ENCODE measurements at places on chromosomes 2 and 18. TPM values are rescaled to one million over a fixed set of nuclear protein-coding genes. Genes with fewer than 3 reads are reported as not detected.

DNA sequence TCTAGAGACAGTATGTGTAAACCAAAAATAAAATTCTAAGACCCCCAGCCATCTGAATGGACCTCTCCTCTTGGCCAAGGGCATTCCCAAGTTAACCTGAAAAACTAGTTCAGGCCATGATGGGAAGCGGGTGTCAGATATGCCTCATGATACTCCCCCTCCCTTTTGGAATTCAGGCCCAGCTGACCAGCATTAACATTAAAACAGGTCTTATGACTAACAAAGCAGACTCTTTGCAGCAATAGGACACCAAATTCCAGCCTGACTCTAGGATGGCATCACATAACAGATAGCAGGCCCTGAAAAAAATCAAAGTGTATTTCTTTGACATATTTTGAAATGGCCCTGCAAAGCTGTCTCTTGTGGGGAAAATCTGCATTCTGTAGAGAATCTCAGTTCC, 73.3 kb upstream of the L3MBTL4 start:
- no peak overlapping the region for H3K27ac ChIP-seq
- no peak for DNase-seq
- H3K27me3 ChIP-seq: no peaks in the 10 kb centered on the region
- no peak overlapping the region for H3K4me3 ChIP-seq
- H3K36me3 ChIP-seq: no peaks in the 10 kb centered on the region

DNA sequence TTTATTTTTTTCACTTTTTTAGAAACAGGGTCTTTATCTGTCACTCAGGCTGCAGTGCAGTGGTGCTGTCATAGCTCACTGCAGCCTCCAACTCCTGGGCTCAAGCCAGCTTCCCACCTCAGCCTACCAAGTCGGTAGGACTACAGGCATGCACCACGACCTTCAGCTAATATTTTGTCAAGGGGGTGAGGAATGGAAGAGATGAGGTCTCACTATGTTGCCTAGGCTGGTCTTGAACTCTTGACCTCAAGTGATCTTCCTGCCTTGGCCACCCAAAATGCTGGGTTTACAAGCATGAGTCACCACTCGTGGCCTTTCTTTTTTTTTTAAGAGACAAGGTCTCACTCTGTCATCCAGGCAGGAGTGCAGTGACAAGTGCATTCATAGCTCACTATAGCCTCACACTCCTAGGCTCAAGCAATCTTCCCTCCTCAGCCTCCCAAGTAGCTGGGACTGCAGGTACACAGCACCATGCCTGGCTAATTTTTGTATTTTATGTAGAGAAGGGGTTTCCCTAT, 13.4 kb downstream of the PPP1R7 start:
- H3K36me3 ChIP-seq: peaks cover 70% of the 10 kb centered on the region
- no peak for DNase-seq
- H3K27me3 ChIP-seq: no peaks in the 10 kb centered on the region
- H3K27ac ChIP-seq: no peak overlapping the region
- H3K4me3 ChIP-seq: no peak overlapping the region

GRCh38 chr2:8225798-8226197, 456.1 kb upstream of the ID2 start:
- H3K4me3 ChIP-seq: no peak overlapping the region
- no peaks in the 10 kb centered on the region for H3K27me3 ChIP-seq
- H3K36me3 ChIP-seq: no peaks in the 10 kb centered on the region
- no peak for DNase-seq

DNA sequence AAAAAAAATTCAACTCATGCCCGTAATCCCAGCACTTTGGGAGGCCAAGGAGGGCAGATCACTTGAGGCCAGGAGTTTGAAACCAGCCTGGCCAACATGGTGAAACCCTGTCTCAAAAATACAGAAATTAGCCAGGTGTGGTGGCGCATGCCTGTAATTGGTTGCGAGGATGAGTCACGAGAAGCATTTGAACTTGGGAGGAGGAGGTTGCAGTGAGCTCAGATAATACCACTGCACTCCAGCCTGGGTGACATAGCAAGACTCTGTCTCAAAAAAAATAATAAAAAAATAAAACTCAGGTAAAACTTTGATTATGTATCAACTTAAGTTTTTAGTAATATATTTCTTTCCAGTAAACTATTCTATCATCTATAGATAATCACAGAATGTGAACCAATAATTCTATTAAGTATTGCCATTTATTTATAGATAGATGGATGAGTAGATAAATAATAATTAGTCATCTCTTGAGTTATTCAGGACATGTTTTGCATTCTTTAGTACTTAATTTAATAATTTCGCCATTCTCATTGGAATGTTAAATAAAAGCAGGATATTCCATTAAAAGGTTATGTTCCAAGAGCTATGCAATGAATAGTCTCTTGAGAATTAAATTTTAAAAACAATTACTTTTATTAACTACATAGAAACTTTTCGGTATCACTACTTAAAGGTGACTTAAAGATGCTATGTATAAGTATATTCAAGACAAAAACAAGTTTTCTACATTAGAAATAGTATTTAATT, 48.7 kb downstream of the WDPCP start:
- H3K27me3 ChIP-seq: no peaks in the 10 kb centered on the region
- H3K36me3 ChIP-seq: no peaks in the 10 kb centered on the region
- no peak overlapping the region for H3K4me3 ChIP-seq
- DNase-seq: no peak

DNA sequence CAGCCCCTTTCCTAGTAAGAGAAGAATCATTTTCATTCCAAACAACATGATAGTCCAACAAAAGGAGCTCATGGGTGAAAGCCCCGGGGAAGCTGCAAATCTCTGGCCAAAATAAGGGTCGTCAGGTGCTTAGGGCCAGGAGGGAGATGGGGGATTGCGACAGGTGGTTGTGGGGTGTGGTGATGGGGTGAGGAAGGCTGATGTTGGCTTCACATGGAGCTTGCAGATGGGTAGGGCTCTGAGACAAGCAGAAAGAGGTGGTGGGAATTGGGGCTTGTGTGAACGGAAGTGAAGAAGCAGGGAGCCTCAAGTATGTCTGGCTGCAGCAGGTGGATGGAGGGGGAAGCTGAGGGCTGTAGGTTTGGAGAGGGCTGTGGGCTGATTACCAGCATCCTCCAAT, 126.1 kb downstream of the CLIP4 start:
- no peaks in the 10 kb centered on the region for H3K27me3 ChIP-seq
- no peak for DNase-seq
- no peak overlapping the region for H3K27ac ChIP-seq
- no peaks in the 10 kb centered on the region for H3K4me1 ChIP-seq
- no peaks in the 10 kb centered on the region for H3K36me3 ChIP-seq

GRCh38 chr2:191811807-191812602, 34.9 kb downstream of the CAVIN2 start:
- H3K36me3 ChIP-seq: no peaks in the 10 kb centered on the region
- peak; percentile 77 for DNase-seq
- no peaks in the 10 kb centered on the region for H3K4me1 ChIP-seq
- no peak overlapping the region for H3K27ac ChIP-seq

AKAIN1 gene
- not detected for total RNA-seq

NAT8 gene
- total RNA-seq: not detected

IL36A gene
- total RNA-seq: not detected

PAX3 gene
- total RNA-seq: 0.24 TPM

FOXI3 gene
- total RNA-seq: not detected

LCLAT1 gene
- total RNA-seq: 13.2 TPM
